Natural killer cell treated with Interleukin-12 subunit alpha and Interleukin-12 subunit beta and Interleukin-15 and Interleukin-18, amount 100 ng/mL, for 72 hours (primary cell): ENCODE measurements at places on chromosomes 6 and 20. TPM values are rescaled to one million over a fixed set of nuclear protein-coding genes. Genes with fewer than 3 reads are reported as not detected.
A peak's percentile ranks its signal among the peaks of the same experiment; 100 is the strongest.

The CLDN20 gene
- not detected for total RNA-seq

The TAGAP gene
- 39.6 TPM for total RNA-seq

The LRFN2 gene
- 0.29 TPM for total RNA-seq

The C20orf144 gene
- total RNA-seq, result 0.81 TPM

The PI3 gene
- not detected for total RNA-seq

The TNF gene
- total RNA-seq, result 420 TPM

The RSPH9 gene
- total RNA-seq, result not detected

DNA sequence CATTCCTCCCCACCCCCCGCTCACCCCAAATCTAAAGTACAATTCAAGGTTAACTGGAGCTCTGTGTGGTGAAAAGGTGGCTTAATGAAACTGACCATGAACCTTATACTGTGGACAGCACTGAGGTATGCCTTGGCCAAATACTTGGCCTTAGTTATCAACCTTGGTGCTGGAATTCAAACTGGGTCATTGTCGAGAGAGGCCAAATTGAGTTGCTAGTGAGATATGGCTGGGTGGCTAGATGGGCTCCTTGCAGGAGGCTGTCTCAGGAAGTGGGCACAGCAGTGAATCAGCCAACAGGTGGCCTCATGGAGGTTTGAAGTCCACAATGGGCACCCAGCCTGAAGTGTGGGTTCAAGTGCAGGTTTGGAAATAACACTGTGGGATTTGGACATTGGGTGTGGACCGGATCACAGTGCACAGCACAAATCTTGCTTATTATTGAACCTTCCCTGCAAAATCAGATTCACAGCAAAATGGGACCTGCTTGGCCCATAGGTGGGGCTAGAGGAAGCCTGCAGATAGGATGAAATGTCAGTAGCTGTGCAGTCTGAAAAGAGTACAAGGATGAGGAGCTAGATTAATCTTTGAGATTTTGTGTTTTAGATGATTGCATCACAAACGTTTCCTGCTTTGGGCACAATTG is 5.6 kb upstream of the BTBD3 start:
- H3K4me1 ChIP-seq, result no peaks in the 10 kb centered on the region
- no peak for DNase-seq
- H3K27ac ChIP-seq, result no peak overlapping the region
- H3K4me3 ChIP-seq, result no peak overlapping the region
- H3K36me3 ChIP-seq, result peaks cover 4% of the 10 kb centered on the region

- no peak overlapping the region for H3K27ac ChIP-seq
- peaks cover 4% of the 10 kb centered on the region for H3K36me3 ChIP-seq
- no peaks in the 10 kb centered on the region for H3K4me1 ChIP-seq
- peak; percentile 52 for DNase-seq
- H3K27me3 ChIP-seq, result no peaks in the 10 kb centered on the region
Observed at GRCh38 chr6:69232911-69233448, 563.8 kb downstream of the LMBRD1 start.

- no peak overlapping the region for H3K27ac ChIP-seq
- H3K4me1 ChIP-seq, result no peaks in the 10 kb centered on the region
- no peaks in the 10 kb centered on the region for H3K36me3 ChIP-seq
- H3K4me3 ChIP-seq, result no peak overlapping the region
- peaks cover 2% of the 10 kb centered on the region for H3K27me3 ChIP-seq
Observed at GRCh38 chr6:139712830-139713229, 338.4 kb upstream of the CITED2 start.

DNA sequence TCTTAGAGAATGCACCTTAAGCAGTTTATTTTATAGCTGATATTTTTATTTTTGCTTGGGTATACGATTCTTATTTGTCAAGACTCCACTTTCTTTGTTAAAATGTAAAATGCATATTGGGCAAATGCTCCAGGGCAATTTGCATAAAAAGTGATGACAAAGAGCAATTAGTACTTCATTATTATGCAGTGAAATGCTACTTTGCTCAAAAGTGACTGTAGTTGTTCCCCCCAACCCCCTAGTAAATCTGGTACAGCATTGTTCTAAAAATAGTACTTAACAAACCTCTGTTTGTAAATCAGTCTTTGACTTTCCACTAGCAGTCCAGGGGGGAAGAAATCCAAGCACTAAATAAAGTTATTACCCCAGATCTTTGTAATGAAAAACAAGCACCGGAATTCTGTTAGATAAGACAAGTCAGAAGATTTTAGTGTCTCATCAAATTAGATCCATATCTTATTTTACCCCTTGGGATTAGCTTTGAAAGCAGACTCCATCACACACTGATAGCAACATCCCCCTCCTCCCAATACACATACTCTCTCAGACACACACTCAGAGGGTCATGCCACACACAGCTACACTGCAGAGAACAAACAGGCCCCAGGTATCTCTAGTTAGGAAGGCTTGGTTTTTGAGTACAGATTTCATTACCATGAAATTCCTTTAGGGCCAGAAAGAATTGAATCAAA is 32.9 kb upstream of the BACH2 start:
- H3K27me3 ChIP-seq, result no peaks in the 10 kb centered on the region
- H3K4me3 ChIP-seq, result no peak overlapping the region
- H3K27ac ChIP-seq, result no peak overlapping the region
- no peak for DNase-seq
- H3K36me3 ChIP-seq, result no peaks in the 10 kb centered on the region

- no peaks in the 10 kb centered on the region for H3K4me1 ChIP-seq
- no peak for DNase-seq
- no peak overlapping the region for H3K4me3 ChIP-seq
- peaks cover 17% of the 10 kb centered on the region for H3K36me3 ChIP-seq
- no peaks in the 10 kb centered on the region for H3K27me3 ChIP-seq
Observed at GRCh38 chr6:23262864-23263263, 693.5 kb downstream of the HDGFL1 start.

- H3K4me3 ChIP-seq, result no peak overlapping the region
- no peaks in the 10 kb centered on the region for H3K27me3 ChIP-seq
- no peak for DNase-seq
- peaks cover 27% of the 10 kb centered on the region for H3K4me1 ChIP-seq
Observed at GRCh38 chr6:29947077-29947980, 5.0 kb downstream of the HLA-A start.

DNA sequence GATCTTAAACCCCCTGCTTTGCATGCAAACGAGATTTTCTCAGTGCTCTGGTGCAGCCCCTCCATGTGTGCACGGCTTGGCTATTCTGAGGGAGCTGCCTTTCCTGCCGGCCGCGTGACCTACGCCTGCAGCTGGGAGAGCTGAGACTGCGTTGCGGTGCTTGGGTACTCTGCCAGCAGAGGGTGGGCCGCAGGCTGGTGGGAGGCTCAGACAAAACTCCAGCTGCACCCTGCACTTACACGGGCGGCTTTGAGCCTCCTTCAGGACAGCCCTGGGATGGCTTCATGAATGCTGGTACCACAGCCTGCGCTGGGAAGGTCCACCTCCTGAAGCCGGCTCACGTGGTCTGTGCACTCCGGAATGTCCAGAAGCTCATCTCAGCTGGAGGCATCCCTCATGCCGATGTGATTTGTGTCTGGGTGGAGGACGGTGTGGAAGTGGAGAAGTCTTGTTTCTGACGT is 223.7 kb downstream of the DLL1 start:
- peaks cover 10% of the 10 kb centered on the region for H3K27me3 ChIP-seq
- H3K36me3 ChIP-seq, result peaks cover 10% of the 10 kb centered on the region
- H3K4me1 ChIP-seq, result peaks cover 5% of the 10 kb centered on the region
- H3K27ac ChIP-seq, result no peak overlapping the region
- no peak overlapping the region for H3K4me3 ChIP-seq
- DNase-seq, result peak; percentile 35

- no peak overlapping the region for H3K4me3 ChIP-seq
- no peak overlapping the region for H3K27ac ChIP-seq
- H3K36me3 ChIP-seq, result no peaks in the 10 kb centered on the region
- H3K4me1 ChIP-seq, result peaks cover 16% of the 10 kb centered on the region
Observed at GRCh38 chr6:4889701-4890100, 113.5 kb downstream of the CDYL start.

DNA sequence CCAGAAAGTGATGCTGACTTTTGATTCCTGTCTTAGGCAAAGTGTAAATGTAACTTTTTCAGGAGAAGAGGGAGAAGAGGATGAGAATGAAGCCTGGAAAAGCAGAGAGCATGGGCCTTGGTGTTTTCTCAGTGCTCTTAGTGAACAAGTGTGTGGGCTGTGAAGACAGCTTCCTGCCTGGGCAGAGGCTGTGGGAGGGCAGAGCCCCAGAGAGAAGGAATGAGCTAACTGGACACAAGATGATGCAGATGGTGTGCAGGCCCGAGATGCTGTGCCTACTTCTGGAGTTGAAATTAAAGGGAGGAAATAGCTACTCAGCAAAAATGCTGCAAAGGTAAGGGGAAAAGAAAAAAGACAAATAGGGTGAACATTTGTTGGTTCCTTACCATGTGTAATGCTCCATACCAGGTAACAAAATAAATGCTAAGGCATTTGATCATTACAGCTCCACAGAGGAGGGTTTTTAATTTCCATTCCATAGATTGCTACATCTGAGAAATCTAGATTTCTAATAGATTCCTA is 87.0 kb upstream of the CEP162 start:
- no peak overlapping the region for H3K4me3 ChIP-seq
- no peaks in the 10 kb centered on the region for H3K36me3 ChIP-seq
- H3K27me3 ChIP-seq, result no peaks in the 10 kb centered on the region
- H3K4me1 ChIP-seq, result no peaks in the 10 kb centered on the region
- no peak for DNase-seq
- no peak overlapping the region for H3K27ac ChIP-seq

DNA sequence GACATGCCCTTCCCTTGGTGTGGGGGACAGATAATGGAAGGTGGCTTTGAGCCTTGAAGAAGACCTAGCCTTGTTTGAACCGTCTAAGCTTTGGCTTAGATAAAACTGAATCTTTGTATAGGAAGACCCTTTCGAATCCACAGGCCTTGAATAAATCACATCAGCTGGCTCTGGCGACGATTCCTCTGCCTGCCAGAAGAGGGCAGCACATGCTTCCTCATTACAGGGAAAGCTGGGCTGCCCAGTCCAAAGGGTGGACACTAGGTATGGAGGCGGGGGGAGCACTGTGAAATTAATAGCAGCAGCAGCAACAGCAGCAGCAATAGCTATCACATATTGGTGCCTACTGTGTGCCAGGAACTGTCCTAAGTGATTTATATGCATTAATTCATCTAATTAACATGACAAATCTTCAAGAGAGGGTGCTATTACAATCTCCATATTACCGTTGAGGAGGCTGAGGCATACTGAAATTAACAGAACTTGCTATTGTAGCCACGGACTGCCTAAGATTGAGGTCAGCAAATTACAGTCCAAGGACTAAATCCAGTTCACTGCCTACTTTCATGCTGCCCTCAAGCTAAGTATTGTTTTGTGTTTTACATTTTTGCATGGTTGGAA is 85.1 kb downstream of the CLIC5 start:
- H3K27ac ChIP-seq, result no peak overlapping the region
- DNase-seq, result no peak
- H3K27me3 ChIP-seq, result no peaks in the 10 kb centered on the region
- H3K4me1 ChIP-seq, result peaks cover 7% of the 10 kb centered on the region

GRCh38 chr6:85498596-85499258 is 48.8 kb downstream of the NT5E start:
- peaks cover 27% of the 10 kb centered on the region for H3K4me1 ChIP-seq
- no peak for DNase-seq
- H3K27me3 ChIP-seq, result no peaks in the 10 kb centered on the region
- H3K36me3 ChIP-seq, result peaks cover 15% of the 10 kb centered on the region

- no peak for DNase-seq
- no peak overlapping the region for H3K4me3 ChIP-seq
- H3K4me1 ChIP-seq, result peaks cover 30% of the 10 kb centered on the region
- no peak overlapping the region for H3K27ac ChIP-seq
Observed at GRCh38 chr6:30730601-30731435, 10.7 kb downstream of the TUBB start.
